ENCODE measurements at places on chromosomes 4 and X. TPM values are rescaled to one million over a fixed set of nuclear protein-coding genes. Genes with fewer than 3 reads are reported as not detected.

Gene SMIM31
- not detected for total RNA-seq

Gene KCTD8
- not detected for total RNA-seq

Gene SSX4B
- not detected for total RNA-seq

Gene USP17L29
- total RNA-seq: not detected

Gene ARHGAP36
- not detected for total RNA-seq

Gene GPM6B
- total RNA-seq: not detected

Gene PAGE5
- total RNA-seq: 1.1 TPM

Gene EFHC2
- total RNA-seq: 0.18 TPM

Gene PCDH19
- not detected for total RNA-seq

Gene HSFX3
- not detected for total RNA-seq

Gene TMEM35A
- not detected for total RNA-seq

Gene GBA3
- not detected for total RNA-seq

Gene P2RY8
- total RNA-seq: 47.1 TPM

Gene FRMD7
- total RNA-seq: not detected

Gene LUZP4
- total RNA-seq: not detected

Gene GAGE1
- not detected for total RNA-seq

Gene POLA1
- 43.1 TPM for total RNA-seq

Gene TREX2
- total RNA-seq: 2.3 TPM

Gene NPNT
- total RNA-seq: not detected

Gene INTU
- total RNA-seq: 0.13 TPM

Gene CXCL10
- total RNA-seq: 1.9 TPM

Gene VSIG1
- 1.9 TPM for total RNA-seq

Gene CENPC
- 25.0 TPM for total RNA-seq

Gene WDR17
- 1.0 TPM for total RNA-seq

Gene NFXL1
- total RNA-seq: 11.5 TPM

All from CD8-positive, alpha-beta memory T cell (primary cell).